ENCODE measurements at places on chromosomes 2 and 18. TPM values are rescaled to one million over a fixed set of nuclear protein-coding genes. Genes with fewer than 3 reads are reported as not detected.

DNA sequence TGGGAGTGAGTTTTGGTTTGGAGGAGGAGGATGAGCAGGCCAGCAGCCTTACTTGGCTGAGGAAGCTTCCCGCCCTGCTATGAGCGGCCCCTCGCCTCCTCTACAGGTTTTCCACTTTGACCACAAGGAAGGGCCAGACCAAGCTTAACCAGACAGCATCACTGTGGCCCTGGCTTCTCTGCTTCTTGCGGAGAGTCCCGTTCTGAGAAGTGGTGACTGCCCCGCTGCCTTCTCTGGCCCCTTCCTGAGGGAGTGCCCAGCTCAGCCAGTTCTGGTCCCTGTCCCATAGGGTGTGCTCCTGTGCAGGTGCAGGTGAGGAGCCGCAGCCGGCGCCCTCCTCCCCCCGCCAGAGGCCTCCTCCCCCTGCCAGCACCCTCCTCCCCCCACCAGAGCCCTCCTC, 101.0 kb downstream of the FAM210A start:
- DNase-seq: no peak

- DNase-seq: no peak
Observed at GRCh38 chr18:79613186-79613931, 66.2 kb upstream of the CTDP1 start.

GRCh38 chr2:16860627-16861026, 195.0 kb upstream of the CYRIA start:
- DNase-seq: no peak

CREB1 gene
- 78.5 TPM for total RNA-seq

DNA sequence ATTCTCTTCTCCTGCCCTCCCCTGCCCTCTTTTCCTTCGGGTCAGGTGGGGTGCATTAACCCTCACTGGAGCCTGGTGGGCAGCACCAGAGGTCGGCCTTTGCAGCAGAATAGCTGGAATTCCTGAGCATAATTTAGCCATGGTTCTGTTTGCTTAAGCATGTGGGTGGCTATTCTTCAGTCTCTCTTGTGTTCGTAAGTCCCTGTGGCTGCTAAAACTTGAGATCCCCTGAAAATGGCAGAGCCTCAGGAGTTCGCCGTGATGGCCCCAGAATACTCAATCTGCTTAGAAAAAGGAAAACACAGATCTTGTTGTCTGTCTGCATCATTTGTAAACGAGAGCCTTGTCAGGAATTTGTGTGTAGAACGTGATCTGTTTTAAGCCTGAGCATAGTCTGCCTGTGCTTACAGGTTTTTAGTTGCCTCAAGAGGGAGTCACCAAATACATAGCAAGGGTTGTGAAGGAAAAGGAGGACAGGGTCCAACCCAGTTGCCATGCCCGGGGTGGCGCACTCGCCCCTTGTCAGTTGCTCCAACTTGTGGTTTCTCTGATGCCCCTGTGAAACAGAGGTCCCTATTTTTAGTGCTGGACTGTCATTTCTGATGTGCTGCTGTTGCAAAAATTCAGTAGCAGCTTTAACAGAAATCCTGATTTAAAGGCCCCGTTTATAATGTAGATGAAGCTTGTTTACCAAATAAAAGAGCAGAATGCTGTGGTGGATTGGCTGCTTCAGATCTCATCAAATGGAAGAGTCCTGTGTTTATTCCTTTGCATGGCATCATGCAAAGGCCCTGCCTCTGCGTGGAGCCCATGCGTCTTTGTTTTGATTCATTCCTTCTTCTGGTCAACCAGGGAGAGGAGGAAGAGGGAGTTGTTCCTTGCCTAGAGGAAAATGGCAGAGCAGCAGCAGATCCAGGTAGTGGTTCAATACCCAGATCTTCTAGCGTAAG, 74.8 kb downstream of the WDSUB1 start:
- DNase-seq: no peak

GRCh38 chr2:241009601-241010530, 11.4 kb downstream of the SNED1 start:
- DNase-seq: peak; percentile 93

GRCh38 chr18:39938676-39939608, 2016.1 kb upstream of the PIK3C3 start:
- DNase-seq: no peak

DNA sequence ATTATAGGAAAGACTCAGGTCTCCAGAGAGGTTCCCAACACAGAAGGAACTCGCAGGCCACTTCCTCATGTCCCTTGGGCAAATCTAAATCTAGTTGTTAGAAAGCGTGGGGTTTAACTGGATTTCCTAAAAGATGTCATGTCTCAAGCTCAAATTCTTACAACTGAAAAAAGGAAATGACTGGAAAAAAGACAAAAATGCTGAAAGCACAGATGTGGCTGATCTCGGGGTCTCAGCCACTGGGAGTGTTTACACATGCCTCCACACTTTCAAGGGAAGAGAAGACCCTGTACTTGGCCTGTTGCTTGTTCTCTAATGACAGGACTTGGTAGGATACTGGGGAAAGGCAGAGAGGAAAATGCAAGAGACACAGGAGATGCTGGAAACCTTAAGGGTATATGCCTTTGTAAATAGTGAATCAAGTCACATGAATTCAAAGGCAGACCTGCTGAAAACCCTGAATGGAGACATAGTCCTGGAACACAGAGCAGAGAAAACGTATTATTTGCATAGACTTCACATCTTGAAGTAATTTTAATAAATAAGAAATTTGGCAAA, 160.9 kb upstream of the MEIS1 start:
- peak; percentile 67 for DNase-seq

- DNase-seq: peak; percentile 10
Observed at GRCh38 chr2:40658941-40659340, 207.1 kb upstream of the SLC8A1 start.

GRCh38 chr2:67726416-67726815, 329.3 kb downstream of the ETAA1 start:
- DNase-seq: peak; percentile 33

- peak; percentile 50 for DNase-seq
Observed at GRCh38 chr2:72325592-72326422, 178.1 kb upstream of the CYP26B1 start.

ZNF804A gene
- total RNA-seq: 3.4 TPM

DNA sequence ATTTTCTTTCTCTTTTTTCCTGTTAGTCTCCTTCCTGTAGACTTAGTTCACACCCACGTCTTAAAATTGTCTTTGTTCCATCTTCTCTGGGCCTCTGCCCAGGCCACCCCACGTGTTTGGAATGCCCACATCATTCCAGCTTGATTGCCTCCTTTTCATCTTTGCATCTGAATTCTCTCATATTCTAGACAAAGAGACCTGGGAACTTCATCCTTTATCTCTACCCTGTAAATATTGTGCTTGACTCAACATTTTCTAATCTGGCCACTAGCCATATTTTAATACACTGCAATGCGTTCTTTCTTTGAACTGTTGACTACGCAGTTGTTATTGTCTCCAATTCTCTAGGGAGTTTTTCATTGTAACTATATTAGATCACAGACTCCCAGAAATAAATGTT, 187.5 kb upstream of the NRXN1 start:
- peak; percentile 81 for DNase-seq

GRCh38 chr2:69975853-69976462, 14.5 kb upstream of the ASPRV1 start:
- DNase-seq: no peak

REG3G gene
- not detected for total RNA-seq

EMILIN1 gene
- total RNA-seq: 46.8 TPM

SERPINE2 gene
- 331 TPM for total RNA-seq

- DNase-seq: peak; percentile 56
Observed at GRCh38 chr2:235300368-235301201, 193.3 kb upstream of the AGAP1 start.

FER1L5 gene
- 1.2 TPM for total RNA-seq

DNA sequence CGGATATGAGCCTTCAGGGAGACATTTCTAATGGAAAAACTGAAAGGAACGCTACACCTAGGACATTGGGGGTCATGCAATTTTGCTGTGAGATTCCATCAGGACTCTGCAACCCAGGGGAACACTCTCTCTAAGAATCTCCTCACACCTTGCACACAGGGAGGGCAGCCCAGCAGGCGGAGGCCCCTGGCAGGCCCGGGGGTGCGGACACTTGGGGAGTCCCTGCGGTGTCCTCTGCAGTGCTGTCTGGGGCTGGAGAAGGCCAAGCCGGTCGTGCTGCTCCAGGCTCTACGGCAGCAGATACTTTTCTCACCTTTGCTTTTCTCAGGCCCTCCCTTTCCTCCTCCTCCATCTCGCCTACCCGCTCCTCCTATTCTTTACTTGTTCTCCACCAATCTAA, 54.7 kb upstream of the FAM110C start:
- DNase-seq: no peak

SLC4A3 gene
- 1.5 TPM for total RNA-seq

- DNase-seq: no peak
Observed at GRCh38 chr2:53668624-53669026, 99.0 kb upstream of the CHAC2 start.

SEPTIN10 gene
- total RNA-seq: 106 TPM

GRCh38 chr2:71277147-71277475, 50.2 kb upstream of the PAIP2B start:
- no peak for DNase-seq

TRPM8 gene
- 8.9 TPM for total RNA-seq

DNA sequence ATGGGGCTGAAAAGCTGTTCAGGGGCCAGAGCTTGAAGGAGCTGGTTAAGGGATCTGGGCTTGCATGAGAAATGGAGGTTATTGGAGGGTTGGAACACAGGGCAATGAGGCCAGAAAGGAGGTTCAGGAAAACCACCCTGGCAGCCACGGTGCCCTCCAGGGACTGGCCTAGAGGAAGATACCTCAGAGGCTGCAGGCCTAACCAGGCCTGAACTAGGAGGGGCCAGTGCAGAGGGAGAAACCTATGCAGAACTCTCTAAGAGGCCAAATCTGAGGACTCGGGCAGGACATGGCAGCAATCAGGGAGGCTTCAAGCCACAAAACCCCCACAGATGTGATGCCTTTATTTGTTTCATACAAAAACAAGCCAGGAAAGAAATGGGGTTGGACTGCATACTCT, 66.8 kb downstream of the BIN1 start:
- DNase-seq: no peak

PID1 gene
- 1.5 TPM for total RNA-seq

TMEFF2 gene
- 7.0 TPM for total RNA-seq

SERPINB11 gene
- total RNA-seq: not detected

GRCh38 chr2:149456285-149456684, 125.9 kb downstream of the LYPD6 start:
- no peak for DNase-seq

RIT2 gene
- not detected for total RNA-seq

GRCh38 chr18:23387265-23387664, 65.8 kb upstream of the RIOK3 start:
- no peak for DNase-seq

GRCh38 chr2:236641051-236641726, 71.6 kb downstream of the ACKR3 start:
- DNase-seq: no peak

- no peak for DNase-seq
Observed at GRCh38 chr2:220466251-220466691, 838.8 kb downstream of the SLC4A3 start.

GPBAR1 gene
- total RNA-seq: 0.30 TPM

DNA sequence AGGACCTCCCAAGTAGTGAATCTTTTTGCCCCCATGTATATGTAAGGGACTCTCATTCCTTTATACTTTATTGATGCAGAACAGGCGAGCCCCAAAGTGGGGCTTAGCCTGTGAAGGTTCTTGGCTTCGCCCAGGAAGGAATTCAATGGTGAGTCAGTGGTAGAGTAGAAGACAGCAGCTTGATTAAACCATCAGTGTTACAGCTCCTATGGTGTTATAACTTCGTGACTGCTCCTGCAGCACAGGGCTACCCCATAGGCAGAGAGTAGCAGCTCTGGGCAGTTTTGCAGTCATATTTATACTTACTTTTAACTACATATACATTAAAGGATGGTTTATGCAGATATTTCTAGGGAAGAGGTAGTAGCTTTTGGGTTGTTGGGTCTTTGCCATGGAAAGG, 11.0 kb downstream of the FAM171B start:
- DNase-seq: no peak

DSC2 gene
- not detected for total RNA-seq

MYO7B gene
- total RNA-seq: not detected

MC4R gene
- not detected for total RNA-seq

DNA sequence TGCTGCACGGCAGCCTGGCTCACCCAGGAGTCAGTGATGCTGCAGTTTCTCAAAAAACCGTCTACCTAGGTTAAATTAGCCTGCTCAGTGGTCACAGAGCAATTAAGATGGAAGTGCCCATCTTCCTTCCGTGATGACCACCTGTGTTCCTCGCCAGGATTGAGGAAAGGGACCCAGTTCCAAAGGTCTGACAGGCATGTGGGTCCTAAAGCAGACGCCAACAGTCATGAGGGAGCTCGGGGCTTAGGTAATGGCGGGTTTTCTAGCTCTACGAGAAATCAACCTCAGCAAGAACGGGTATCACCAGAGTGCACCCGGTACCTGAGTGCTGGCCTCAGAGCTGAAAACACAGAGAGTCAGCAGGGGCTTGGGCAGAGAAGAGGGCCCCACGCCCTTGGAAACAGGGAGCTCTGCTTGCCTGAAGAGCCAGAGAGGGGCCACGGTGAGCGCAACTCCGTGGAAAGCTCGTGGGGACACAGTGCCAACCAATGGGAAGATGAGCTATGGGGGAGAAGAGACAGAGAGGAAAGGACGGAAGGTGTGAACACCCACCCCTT, 34.3 kb upstream of the DNMT3A start:
- DNase-seq: no peak

DNA sequence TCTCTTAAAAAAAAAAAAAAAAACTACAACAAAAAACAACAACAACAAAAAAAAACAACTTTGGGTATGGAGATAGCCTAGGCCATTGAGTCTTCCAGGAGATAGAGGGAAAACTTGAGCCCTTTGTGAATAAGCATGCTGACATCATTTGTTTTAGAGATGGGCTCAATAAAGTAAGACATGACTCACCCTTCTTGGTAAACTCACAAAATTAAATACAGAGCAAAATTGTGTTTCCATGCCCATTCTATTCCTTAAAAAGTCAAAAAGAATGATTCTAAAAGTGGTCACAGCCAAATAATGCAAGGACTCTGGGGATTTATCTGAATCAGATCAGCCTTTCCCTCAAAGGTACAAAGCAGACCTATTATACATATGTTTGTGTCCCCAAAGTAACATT, 117.4 kb downstream of the ETAA1 start:
- DNase-seq: no peak

- DNase-seq: no peak
Observed at GRCh38 chr2:121825003-121825950, 69.8 kb downstream of the TSN start.

NIF3L1 gene
- 56.4 TPM for total RNA-seq

DNA sequence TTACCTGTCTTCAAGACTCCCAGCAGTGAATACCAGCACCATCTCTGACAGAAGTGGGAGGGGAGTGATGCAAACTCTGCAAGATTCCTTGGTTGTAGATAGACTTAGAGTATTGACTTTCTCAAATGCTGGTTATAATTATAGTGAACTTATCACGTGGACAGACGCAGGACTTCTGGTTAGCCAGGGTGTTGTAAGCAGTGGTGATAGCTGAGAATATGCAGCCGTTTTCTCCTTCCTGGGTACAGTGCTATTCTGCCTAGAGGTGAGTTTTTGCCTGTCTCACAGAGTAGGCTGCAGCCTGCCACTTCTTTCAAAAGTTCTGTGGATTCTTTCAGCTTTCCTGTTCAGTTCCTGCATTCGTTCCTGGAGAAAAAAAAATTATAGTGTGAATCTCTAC, 733 bp upstream of the CXCR2 start:
- DNase-seq: no peak

FIGN gene
- 0.24 TPM for total RNA-seq

GALR1 gene
- not detected for total RNA-seq

PLEKHA3 gene
- 27.0 TPM for total RNA-seq

Data from A673 (cell line).